ENCODE measurements at places on chromosomes 6 and 20.

GRCh38 chr6:75842191-75842590 is 93.2 kb downstream of the MYO6 start:
- no peak for DNase-seq

GRCh38 chr6:149483849-149484655 is 762 bp downstream of the ZC3H12D start:
- DNase-seq = no peak

DNA sequence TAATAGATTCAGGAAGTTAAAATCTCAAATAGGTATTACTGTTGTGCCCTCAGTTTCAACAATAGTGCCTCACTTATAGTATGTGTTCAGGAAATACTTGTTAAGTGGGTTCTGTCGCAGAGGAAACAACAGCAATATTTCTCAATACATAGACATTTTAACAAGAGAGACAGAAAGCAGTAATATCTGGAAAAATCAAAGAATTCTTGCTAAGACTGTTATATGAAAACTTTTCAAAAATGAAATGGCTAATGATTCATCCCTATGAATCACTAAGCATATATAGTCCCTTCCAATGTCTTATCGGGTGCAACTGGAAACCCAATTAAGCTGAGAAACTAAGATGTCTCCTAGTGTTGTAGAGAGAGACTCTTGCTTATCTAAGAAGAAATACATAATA is 668.9 kb downstream of the TFAP2A start:
- no peak for DNase-seq

- no peak for DNase-seq
Measured at GRCh38 chr6:132751306-132751705, 6.4 kb downstream of the VNN2 start.

GRCh38 chr6:136566007-136566487 is 15.8 kb upstream of the MAP7 start:
- no peak for DNase-seq

Data from NCI-H82 (cell line).